Vagina (tissue), 2 donors: ENCODE measurements at places on chromosomes 16 and 17.

- DNase-seq: no peak
Measured at GRCh38 chr16:84919269-84919668, 92.1 kb downstream of the ZDHHC7 start.

GRCh38 chr17:32314636-32315035 lies 27.3 kb downstream of the C17orf75 start:
- no peak for DNase-seq

DNA sequence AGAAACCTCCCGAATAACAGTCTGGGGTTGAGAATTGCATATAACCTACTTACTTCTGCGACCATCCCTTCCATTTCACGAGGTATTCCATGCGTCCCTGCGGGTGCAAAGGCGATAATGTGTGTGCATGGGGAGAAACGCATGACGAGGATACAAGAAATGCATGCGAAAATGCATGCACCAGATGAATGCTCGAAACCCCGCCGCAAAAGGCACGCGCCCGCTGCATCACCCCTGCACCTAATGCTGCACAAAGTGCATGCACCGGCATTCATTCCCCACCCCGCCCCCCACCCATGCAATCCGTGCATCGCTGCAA lies 474 bp downstream of the CBX8 start:
- no peak for DNase-seq

- DNase-seq: no peak
Measured at GRCh38 chr16:3664187-3664896, 9.9 kb downstream of the DNASE1 start.

- DNase-seq: no peak
Measured at GRCh38 chr16:48524348-48525200, 85.4 kb downstream of the N4BP1 start.

- DNase-seq: no peak
Measured at GRCh38 chr17:49914096-49914490, 54.9 kb upstream of the DLX4 start.

DNA sequence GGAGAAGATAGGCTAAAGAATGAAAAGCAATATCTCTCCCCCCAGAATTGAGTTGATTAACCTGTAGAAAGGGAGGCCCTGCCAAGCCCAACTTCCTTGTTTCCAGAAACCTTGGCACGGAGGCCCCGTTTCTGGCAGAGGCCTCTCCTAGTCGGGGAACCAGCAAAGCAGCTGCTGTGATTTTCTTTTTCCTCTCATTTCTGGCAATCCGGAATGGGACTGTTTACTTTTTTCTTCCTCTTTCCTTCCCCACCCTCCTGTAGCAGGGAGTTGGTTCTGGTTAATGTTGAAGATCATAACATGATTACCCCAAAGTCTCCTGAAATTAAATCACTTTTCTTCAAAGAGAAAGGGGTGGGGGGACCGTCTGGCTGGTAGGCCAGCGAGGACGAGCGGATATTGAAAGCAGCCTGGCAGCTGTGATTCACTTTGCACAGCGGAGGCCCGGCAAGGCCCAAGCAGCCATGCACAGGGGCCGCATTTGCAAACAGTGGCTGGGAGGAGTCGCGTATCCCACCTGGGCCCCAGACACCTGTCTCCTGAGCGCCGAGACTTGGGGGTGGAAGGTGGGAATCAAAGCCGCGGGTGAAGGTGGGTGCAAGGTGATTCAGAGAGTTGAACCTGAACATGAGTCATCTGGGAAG lies 51.5 kb downstream of the NTN1 start:
- no peak for DNase-seq

- DNase-seq: no peak
Measured at GRCh38 chr16:6308176-6308575, 1024.5 kb upstream of the RBFOX1 start.

DNA sequence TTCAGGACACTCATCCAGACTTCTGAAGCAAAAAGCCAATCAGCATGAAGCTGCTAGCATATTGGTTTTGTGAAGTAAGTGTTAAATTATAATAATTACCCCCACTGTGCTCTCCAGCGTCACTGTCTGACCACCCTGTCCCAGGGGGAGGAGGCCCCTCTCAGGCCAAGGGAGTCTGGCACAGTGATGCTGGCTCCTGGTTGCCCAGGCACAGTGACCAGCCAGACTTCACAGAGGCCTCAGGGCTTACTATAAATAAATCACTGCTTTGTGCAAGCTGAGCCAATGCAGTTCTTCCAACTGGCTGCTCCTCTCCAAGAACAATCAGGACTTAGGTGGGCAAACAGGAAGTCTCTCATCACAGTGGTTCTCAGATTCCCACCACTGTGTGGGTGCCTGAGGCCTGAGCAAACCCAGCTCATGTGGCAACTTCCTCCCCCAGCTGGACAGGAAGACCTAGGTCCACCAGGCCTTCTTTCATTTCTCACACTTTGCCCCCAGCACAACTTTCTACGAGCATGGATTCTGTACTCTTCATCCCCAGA lies 1.7 kb upstream of the DBNDD1 start:
- DNase-seq: no peak

DNA sequence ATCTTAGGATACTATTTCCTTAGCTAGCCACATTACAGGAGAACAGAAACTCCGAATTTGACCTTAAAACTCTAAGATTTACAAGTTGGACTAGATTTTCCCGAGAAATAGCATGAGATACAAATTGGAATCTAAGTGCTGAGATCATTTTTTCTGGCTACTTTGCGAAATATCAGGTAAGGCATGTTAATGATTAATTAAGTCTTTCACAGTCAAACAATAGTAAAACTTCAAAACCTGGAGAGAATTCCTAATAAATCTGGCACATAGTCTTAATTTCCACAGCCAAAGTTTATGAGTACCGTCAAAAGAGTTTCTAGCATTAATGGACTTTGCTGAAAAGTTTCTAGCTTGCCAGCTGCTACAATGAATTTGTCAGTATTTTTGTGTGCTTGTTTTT lies 379.5 kb upstream of the TOM1L1 start:
- DNase-seq: no peak

GRCh38 chr17:50021681-50022370 lies 26.8 kb upstream of the DLX3 start:
- DNase-seq: no peak
